Fibroblast of skin of back (primary cell): ENCODE measurements at places on chromosomes 4 and X.

GRCh38 chrX:13162772-13163410 is 118.5 kb upstream of the FAM9C start:
- DNase-seq, result no peak

GRCh38 chrX:151680805-151681204 is 14.5 kb upstream of the PRRG3 start:
- DNase-seq, result peak; percentile 13

- no peak for DNase-seq
These were observed 95.8 kb upstream of the NAP1L5 start for GRCh38 chr4:88793475-88793874.

DNA sequence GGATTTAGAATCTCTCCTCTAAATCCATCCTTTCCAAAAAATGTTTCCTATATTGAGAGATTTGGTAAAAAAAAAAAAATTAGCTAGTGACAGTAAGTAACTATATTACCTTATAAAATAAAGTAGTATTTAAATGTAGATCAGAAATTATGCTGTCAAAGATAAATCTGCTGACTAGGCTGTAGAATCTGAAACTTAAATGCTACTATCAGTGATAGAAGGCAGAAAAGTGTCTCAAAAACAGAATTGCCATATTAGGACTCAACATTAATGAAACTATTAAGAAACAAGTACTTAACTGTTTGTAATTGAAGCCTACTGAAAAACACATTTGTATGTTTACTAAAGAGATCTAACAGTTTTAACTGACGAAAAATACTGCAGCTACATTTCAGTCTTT is 8.3 kb downstream of the TAF9B start:
- no peak for DNase-seq

- no peak for DNase-seq
These were observed 35.6 kb downstream of the ZNF141 start for GRCh38 chr4:373062-373839.

DNA sequence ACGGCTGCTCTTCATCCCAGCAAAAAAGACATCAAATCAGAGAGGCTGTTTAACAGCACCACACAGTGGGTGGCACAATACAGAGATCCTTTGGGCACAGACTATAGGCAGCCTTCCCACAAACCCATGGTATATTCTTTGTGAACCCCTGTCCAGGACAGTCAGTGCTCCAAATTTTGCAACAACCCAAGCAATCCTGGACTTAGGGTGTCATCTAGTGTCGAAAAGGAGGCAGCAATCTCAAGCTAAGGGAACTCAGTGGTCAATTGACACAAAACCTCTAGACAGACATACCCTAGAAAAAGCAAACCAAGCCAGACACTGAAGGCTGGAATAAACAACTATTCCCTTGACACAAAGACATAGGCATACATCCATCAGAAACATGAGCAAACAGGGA is 137.4 kb downstream of the BMP15 start:
- DNase-seq, result no peak

- no peak for DNase-seq
These were observed 16.9 kb downstream of the MFAP3L start for GRCh38 chr4:170009291-170009690.

GRCh38 chr4:62156205-62156604 is 956.1 kb downstream of the ADGRL3 start:
- DNase-seq, result no peak

- DNase-seq, result no peak
These were observed 45.4 kb downstream of the FGFRL1 start for GRCh38 chr4:1056671-1057402.

GRCh38 chr4:186878203-186878776 is 154.6 kb upstream of the FAT1 start:
- peak; percentile 16 for DNase-seq

GRCh38 chr4:85637778-85638177 is 162.8 kb downstream of the ARHGAP24 start:
- no peak for DNase-seq

- no peak for DNase-seq
These were observed 33.8 kb downstream of the THOC2 start for GRCh38 chrX:123698979-123699520.

- DNase-seq, result peak; percentile 64
These were observed 154.5 kb upstream of the SLC4A4 start for GRCh38 chr4:71184195-71184781.

DNA sequence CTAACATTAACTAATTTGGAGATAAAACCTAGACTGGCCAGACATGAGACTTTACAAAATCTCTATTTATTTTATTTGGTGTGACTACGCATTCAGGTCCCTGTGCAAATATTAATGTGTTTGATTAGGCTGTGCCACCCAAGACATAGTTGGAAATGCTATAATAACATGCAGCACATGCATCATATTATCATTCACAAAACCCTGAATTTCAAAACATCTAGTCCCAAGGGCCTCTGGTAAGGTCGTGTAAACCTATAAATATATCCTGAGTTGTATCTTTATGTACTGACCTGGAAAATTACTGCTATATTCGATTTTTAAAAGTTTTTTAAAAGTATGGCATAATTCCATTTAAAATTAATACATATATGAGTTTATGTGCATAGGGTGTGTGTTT is 47.1 kb upstream of the FAT4 start:
- DNase-seq, result no peak

DNA sequence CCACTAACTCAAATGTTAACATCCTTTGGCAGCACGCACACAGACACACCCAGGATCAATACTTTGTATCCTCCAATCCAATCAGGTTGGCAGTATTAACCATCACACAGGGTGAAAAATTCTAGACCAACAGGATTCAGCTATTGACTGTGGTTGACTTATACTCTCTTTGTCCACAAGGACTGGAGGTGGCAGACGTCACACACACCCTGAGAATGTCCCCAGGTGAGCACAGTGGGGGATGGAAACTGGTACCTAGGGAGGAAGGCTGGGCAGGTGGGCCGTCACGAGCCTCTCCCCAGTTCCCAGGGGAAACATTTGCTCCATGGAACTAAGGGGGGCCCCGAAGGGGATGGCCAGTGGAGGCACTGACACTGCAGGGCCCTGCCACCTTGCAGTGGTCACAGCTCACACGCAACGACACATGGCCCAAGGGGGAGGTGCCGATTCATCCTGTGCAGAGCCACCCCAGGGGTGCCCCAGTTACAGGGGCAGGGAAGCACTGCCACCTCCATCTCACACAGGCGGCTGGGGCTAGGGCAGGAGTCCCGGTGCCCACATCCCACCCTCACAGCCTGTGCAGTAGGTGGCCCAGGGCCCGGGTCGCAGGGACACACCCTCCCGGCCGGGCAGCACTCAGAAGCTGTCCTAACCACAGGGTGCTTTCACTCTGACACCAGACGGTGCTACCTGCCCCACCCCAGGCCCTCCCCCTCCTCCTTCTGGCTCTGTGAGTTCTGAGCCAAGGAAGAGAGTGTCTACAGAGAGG is 17.4 kb downstream of the ZFYVE28 start:
- DNase-seq, result no peak

GRCh38 chrX:15158736-15159406 is 111.0 kb downstream of the ASB9 start:
- no peak for DNase-seq

- no peak for DNase-seq
These were observed 261.4 kb downstream of the LDB2 start for GRCh38 chr4:16636912-16637630.

DNA sequence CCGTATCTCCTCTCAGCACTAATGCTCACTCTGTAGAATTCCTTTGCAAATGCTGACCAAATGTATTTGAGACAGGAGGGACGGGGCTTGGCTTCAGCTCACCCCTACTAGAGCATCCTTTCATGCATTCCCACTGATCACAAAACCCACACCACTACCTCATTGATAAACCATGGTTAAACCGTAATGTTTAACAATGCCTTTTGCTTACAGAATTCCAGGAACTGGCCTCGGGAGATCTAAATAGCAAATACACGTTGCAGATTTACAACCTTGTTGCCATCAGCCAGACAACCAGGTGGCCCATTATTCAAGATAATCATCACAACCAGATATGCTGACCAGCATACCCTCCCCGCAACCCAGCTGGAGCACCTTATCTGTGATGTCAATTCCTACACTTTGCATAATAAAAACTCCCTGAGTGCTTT is 391.9 kb downstream of the KCTD8 start:
- DNase-seq, result no peak

GRCh38 chr4:16597845-16598596 is 300.4 kb downstream of the LDB2 start:
- DNase-seq, result peak; percentile 84

- peak; percentile 53 for DNase-seq
These were observed 809.0 kb downstream of the FAT4 start for GRCh38 chr4:126123611-126124325.

DNA sequence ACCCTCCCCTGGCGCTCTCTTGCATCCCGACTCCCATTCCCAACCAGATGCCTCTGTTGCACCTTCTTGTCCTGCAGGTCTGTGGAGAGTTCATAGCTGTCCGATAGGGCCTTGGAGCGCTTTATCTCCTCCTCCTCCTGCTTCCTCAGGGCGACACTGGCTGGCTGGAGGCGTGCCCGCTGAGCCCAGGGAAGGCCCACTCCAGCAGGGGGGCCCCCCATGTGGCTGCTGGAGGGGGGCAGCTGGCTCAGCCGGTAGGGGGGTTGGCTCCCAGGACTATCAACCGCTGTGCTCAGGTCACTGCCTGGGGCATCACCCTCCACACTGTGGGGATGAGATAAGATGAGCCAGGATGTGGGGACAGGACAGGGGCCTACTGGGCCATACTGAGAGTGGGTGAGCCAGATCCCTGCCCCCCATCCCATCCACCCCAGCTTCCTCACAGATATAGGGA is 25.6 kb downstream of the IQSEC2 start:
- DNase-seq, result no peak

DNA sequence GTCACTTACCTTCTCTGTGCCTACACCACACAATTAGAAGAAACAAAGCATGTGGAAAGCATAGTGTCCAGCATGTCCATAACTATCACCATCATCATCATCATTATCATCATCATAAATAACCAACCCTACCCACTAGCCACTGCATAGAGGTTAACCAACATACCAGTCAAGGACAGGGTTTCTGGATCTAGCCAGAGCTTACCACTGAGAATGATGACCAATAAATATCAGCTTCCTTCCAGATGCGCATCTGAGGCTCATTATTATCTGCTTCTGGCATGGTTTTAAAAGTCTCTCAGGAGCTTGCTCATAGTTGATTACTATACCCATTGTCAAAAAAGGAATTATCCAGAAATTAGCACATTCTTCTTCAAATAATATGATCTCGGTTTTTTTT is 25.5 kb upstream of the MYOZ2 start:
- DNase-seq, result no peak

- no peak for DNase-seq
These were observed 482.4 kb downstream of the C4orf33 start for GRCh38 chr4:129578336-129578735.

DNA sequence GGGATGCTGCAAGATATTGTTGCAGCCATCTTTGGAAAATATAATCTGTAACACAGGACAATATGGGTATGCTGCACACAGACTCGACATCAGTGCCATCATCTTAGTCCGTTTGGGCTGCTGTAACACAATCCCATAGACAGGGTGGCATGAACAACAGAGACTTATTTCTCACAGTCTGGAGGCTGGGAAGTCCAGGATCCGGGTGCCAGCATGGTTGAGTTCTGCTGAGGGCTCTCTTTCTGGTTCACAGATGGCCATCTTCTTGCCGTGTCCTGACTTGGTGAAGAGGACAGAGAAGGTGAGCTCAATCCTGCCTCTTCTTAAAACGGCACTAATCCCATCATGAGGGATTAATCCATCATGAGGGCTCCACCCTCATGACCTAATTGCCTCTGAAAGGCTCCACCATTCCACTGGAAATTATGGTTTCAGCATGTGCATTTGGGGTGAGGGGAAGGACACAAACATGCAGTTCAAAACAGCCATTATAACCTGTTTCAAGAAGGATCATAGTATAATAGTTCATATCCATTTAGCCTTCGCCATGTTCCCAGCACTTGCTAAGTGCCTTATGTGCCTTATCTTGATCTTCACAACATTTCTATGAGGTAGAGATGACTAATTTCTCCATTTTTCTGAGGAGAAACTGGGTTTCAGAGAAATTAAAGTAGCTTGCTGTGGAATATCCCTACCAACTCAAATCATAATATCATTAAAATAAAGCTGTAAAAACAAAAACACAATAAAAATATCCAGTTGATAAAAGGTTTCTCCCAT is 27.9 kb upstream of the SPP1 start:
- DNase-seq, result no peak

GRCh38 chr4:145034727-145035211 is 63.2 kb downstream of the ANAPC10 start:
- peak; percentile 95 for DNase-seq

DNA sequence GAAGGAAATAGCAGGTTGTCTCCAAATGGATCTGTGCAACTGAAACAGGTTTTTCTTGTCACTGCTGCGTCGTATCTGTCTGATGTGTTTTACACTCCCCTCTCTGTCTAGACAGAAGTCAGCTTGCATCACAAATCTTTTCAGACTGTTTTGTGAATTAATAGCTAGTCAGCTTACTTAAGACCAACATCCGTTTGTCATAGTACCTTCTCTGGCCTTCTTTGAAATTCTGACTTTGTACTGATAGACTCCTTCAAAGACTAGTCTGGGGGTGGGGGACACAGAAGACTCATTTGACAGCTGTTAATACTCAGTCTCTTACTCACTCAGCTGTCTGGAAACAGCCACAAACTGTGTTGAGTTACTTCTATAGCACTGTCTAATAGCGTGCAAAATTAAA is 197.8 kb downstream of the PALLD start:
- DNase-seq, result peak; percentile 90

GRCh38 chr4:183284258-183284785 is 35.8 kb downstream of the CLDN22 start:
- no peak for DNase-seq

- no peak for DNase-seq
These were observed 273.9 kb downstream of the ARAP2 start for GRCh38 chr4:35970366-35970960.

- DNase-seq, result no peak
These were observed 664.1 kb upstream of the PABPC4L start for GRCh38 chr4:134865675-134866074.

- DNase-seq, result no peak
These were observed 10.6 kb upstream of the ANXA5 start for GRCh38 chr4:121707344-121707743.

- DNase-seq, result no peak
These were observed 2.7 kb downstream of the TMEM154 start for GRCh38 chr4:152677117-152677516.

GRCh38 chr4:83660578-83660977 is 124.7 kb downstream of the GPAT3 start:
- no peak for DNase-seq

DNA sequence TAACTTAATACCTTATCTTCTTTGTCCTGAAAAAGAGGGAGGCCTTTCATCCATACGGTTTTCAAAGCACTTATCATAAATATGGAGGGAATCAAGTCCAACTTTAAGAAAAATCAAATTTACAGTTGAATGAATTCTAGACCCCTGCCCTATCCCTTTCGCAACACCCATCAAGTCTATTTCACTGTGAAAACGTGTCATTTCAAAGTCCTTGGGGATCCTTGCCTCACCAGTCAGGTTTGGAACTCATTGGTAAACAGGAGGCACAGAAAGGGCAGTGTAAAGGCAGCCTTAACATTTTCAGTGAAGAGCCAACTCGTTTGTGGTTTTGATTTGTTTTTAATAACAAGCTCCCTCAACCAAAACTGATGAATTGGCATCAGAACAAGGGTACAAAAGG is 66.5 kb downstream of the AMOT start:
- no peak for DNase-seq
